ENCODE measurements at places on chromosomes 1 and 21.
A peak's percentile ranks its signal among the peaks of the same experiment; 100 is the strongest.

DNA sequence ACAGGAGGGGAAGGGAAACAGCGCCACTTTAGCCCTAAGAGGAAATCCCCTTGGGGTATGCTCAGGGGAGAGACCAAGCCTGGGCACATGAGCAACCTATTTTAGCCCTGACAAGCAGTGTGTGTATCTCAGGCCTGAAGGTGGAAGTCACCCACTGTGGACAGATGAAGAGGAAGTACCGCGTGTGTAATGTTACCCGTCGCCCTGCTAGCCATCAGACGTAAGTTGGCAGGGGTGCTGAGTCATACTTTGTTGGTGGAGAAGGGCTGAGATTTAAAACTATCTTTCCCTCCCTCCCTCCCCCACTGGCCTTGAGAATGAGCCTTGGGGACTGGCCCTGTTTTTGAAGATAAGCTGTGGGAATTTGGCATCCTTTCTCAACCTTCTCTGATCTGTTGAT, 11.2 kb downstream of the AGO1 start:
- no peak for DNase-seq

DNA sequence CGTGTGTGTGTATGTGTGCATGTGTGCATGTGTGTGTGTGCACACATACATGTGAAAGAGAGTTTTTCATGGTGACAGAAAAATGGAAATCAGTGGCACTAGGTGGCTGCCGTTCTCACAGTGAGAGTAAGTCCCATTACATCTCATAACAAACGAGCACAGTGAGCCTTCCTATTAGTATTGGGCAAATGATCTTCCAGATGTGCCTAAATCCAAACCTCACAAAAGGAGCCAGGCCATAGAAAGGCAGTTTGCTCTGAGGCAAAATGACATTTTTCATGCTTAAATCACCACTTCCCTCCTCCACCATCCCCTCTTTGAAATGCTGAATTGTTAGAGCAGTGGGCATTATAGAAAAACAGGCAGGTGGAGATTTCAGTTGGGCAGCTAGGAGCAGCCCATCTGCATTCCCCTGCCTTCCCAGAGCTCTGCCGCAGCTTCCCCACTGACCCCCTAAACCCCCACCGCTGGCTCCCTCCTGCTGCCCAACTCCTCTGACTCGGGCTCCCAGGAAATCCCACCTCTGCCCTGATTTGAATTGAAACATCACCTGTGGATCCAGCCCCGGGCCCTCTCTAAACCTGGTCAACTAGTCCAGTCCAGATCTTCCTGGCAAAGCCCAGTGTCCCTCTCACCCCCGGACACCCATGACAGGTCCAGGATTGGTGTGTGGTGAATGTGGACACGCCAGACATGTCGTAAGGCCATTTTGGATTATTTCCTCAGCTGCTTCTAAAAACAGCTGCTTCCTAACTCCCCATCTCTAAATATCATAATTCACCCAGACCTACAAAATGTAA, 190.5 kb downstream of the SEC16B start:
- DNase-seq, result no peak

- peak; percentile 96 for DNase-seq
Measured at GRCh38 chr1:153774780-153775457, at the start of gene SLC27A3. SLC27A3 (plus strand) TSS chr1:153775407; CDS start chr1:153775498, 91 bp downstream.

DNA sequence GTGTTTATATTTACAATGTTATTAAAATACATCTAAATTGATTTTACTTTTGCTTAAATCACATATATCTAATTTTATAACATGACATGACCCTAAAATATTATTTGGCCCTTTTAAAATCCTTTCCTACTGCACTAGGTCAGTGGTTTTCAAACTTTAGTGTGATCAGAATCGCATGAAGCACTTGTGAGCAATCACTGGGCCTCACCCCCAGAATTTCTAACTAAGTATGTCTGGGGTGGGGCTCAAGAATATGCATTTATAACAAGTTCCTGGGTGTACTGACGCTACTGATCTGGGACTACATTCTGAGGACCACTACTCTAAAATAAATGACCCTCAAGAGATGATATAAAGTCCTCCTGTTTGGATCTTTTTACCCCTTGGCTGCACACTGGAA, 8.8 kb downstream of the COL24A1 start:
- no peak for DNase-seq

GRCh38 chr1:181032535-181032934, 1.2 kb upstream of the MR1 start:
- DNase-seq, result no peak

DNA sequence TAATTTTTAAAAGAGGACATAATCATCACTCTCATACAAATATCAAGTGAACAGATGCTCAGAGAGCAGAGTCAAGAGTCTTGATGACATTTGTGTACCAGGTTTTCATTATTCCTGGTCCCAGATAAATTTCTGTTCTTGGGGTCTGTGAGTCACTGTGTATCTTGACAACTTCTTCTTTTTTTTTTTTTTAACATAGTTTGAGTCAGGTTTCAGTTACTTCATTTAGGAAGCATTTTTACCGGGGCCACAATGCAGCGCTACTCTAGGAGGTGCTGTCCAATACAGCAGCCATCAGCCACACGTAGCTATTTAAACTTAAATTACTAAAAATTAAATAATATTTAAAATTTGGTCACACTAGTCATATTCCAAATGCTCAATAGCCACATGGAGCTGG, 188.1 kb upstream of the SAMSN1 start:
- DNase-seq, result no peak

Data from NCI-H345 (cell line).